Mesothelial cell of epicardium (in vitro differentiated cells): ENCODE measurements at places on chromosomes 7 and 10. TPM values are rescaled to one million over a fixed set of nuclear protein-coding genes. Genes with fewer than 3 reads are reported as not detected.

The CTAGE6 gene
- 0.14 to 0.36 TPM in 2 of 3 replicates, not detected in the other for total RNA-seq

The PLXNA4 gene
- total RNA-seq: 4.3 to 5.2 TPM (median 4.5 TPM) in 3 replicates

The SLC26A5 gene
- total RNA-seq: not detected in 3 replicates

The RARRES2 gene
- 24.9 to 26.4 TPM (median 26.2 TPM) in 3 replicates for total RNA-seq

The TRDMT1 gene
- 8.2 to 12.3 TPM (median 8.6 TPM) in 3 replicates for total RNA-seq

The BUD31 gene
- total RNA-seq: 63.1 to 79.2 TPM (median 70.3 TPM) in 3 replicates

The RBM20 gene
- 20.5 to 23.3 TPM (median 20.7 TPM) in 3 replicates for total RNA-seq

The SLC18A2 gene
- 0.07 to 0.13 TPM (median 0.09 TPM) in 3 replicates for total RNA-seq

The PDLIM1 gene
- 121 to 131 TPM (median 122 TPM) in 3 replicates for total RNA-seq

The HOXA7 gene
- total RNA-seq: 17.4 to 18.9 TPM (median 17.9 TPM) in 3 replicates

The KAZALD1 gene
- 15.9 to 17.5 TPM (median 16.8 TPM) in 3 replicates for total RNA-seq

The GRB10 gene
- 52.4 to 59.2 TPM (median 56.1 TPM) in 3 replicates for total RNA-seq

The TPST1 gene
- total RNA-seq: 36.7 to 41.2 TPM (median 37.7 TPM) in 3 replicates

The ANKRD1 gene
- 5.1 to 5.2 TPM (median 5.2 TPM) in 3 replicates for total RNA-seq

The ACTA2 gene
- 126 to 133 TPM (median 126 TPM) in 3 replicates for total RNA-seq
